Stimulated activated naive CD8-positive, alpha-beta T cell treated with anti-CD3 and anti-CD28 coated beads, Interleukin-15, amount 100 ng/mL, for 72 hours (primary cell): ENCODE measurements at places on chromosomes 3 and 15.
A peak's percentile ranks its signal among the peaks of the same experiment; 100 is the strongest.

GRCh38 chr15:66603301-66604179 is 37.7 kb upstream of the LCTL start:
- peak; percentile 59 for DNase-seq

GRCh38 chr15:26665957-26666791 is 106.7 kb downstream of the GABRB3 start:
- DNase-seq, result no peak

DNA sequence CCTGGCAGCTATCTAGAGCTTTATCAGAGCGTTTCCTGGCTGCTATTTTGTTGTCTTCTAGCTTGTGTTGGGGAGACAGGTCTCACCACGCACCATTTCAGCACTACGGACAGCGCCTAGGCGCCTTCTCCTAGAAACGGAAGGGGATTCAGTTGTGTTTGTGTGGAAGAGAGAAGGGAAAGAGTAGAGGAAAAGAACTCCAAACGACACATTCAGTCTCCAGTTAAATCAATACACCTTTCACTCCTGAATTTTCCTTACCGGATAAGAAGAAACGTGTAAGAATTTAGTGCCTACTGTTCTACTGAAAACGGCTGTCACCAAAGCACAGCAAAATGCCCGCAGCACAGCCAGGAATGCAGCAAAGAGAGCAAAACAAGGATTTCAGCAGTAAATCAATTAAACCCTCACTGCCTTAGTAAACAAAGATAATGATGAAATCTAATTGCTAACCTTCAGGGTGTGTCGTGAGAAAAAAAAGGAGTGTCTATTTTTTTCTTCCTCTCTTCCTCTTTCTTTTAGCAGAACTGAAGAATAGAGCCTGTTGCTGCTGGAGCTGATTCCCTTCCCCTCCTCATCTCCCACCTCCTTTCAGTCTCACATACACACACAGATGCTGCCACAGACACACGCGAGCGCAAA is 412 bp upstream of the CTXN2 start:
- DNase-seq, result peak; percentile 16

DNA sequence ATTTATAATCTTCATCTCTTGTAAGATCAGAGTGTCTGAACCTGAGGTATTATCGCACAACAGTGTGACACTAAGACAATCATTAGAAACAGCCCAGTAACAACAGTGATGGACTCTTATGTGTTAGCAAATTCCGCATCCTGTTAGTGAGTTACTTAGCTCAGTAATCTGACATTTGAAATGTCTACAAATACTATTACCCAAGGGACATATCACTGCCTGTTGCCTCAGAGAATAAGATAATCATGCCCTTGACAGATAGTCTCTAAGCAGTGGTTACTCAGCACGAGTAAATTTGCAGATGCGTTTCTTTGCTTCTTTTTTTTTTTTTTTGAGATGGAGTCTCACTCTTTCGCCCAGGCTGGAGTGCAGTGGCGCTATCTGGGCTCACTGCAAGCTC is 13.4 kb upstream of the RTP1 start:
- no peak for DNase-seq

DNA sequence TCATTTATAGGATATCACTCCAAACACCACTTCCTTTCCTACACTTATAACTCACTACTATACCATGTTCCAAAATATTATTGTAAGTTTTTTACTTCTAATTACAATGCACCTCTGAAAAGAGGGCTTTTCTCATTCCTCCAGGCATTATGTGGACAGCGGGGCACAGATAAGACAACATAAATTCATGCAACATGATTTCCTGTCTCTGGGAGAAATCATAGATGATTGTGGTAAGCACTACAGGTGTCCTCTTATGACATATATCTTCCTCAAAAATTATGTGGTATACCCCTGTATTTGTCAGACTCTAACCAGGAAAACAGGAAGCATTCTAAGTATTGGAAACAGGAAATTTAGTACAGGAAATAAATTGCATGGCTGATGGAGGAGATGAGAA is 45.7 kb upstream of the INO80 start:
- DNase-seq, result no peak

DNA sequence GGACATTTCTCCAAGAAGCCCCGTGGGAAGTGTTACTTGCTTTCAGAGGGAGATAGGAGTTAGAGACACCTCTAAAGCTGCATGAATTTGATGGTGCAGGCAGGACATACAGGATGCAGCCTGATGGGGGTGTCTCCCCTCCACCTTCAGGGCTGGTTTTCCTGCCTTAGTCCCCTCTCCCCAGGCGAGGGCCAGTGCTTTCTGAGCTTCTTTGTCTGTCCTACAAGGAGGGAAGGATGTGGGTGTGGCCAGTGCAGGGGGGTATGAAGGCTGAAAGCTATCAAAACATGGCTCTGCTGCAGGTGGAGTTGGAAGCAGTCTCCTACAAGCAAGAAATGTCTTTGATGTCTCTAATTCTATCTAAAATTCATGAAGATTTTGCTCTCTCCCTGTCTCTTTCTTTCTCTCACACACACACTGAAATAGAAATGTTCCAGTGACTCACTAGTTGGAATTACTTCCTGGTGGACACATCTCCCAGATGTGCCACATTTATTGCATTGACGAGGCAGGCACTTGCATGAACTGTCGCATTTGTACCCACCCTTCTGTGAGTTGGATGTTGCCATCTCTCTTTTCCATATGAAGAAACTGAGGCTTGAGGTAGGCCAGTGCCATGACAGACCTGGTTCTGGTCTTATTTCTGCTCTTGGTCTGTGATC is 13.9 kb upstream of the PODXL2 start:
- no peak for DNase-seq

- no peak for DNase-seq
These were observed 2.8 kb downstream of the MAP4 start for GRCh38 chr3:48013288-48013980.
